ENCODE measurements at places on chromosomes 7 and 10.

- DNase-seq, result no peak
These were observed 39.6 kb upstream of the ELMO1 start for GRCh38 chr7:37488163-37488764.

DNA sequence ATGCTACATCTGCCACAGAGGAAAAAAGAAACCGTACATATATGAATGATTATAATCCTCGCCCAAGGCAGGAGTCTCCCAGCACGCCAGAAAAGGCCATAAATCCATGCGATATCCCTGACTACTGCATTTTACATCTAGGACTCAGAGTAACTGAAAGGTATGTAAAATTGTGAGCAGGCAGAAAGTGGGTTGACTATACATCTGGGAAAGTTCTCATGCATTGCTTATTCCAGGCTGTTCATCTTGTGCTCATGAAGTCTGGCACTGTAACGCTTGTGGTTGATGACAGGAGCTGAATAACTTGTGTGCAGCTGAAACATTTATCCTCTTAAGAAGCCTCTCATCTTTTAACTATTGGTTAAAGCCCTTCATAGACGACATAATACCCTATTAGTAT is 193.4 kb upstream of the STEAP4 start:
- DNase-seq, result no peak

DNA sequence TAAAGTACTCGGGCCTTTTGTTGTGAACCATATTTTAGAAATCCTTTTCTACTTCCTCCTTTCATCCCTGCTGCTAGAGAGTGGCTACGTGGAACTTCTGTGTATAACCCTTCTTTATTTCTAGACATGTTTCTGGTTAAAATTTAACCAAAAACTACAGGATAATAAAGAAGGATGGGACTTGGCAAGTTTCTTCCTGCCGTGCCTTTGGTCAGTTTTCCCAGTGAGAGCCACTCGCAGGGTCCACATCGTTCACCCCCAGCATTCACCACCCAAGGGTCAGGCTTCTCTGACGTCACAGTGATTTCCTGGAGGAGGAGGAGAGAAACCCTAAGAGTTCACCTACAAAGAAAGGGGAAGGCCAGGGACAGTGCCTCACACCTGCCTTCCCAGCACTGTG is 45.4 kb downstream of the NKX6-2 start:
- DNase-seq, result no peak

GRCh38 chr7:101624246-101625001 is 4.7 kb downstream of the MYL10 start:
- DNase-seq, result no peak

DNA sequence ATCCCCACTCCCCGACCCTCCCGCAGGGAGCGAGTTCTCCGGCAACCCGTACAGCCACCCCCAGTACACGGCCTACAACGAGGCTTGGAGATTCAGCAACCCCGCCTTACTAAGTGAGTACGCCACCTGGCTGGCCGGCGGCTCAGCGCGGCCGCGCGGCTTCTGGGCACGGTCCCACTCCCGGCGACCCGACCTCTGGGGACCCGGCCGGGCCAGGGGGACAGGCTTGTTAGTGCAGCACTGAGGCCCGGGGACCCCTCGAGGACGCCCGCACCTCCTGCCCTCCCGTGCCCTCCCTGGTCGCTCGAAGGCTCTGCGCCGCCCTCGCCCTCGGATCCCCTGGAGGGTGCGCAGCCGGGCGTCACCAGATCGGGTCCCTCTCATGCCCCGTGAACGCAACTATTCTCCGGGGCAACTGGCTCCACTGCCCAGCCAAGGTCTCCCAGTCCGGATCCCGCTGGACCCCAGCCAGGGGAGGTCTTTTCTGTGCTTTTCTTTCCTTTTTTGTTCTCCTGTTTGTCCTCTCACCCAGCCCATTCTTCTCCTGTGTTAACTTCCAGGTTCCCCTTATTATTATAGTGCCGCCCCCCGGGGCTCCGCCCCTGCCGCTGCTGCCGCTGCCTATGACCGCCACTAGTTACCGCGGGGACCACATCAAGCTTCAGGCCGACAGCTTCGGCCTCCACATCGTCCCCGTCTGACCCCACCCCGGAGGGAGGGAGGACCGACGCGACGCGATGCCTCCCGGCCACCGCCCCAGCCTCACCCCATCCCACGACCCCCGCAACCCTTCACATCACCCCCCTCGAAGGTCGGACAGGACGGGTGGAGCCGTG is 81.8 kb downstream of the PAX2 start:
- no peak for DNase-seq
